ENCODE measurements at places on chromosomes 5 and 9. TPM values are rescaled to one million over a fixed set of nuclear protein-coding genes. Genes with fewer than 3 reads are reported as not detected.

The PCDHGB7 gene
- total RNA-seq: 9.8 TPM

The SLC4A9 gene
- not detected for total RNA-seq

The F2RL1 gene
- 0.62 TPM for total RNA-seq

The PCDHB9 gene
- 0.81 TPM for total RNA-seq

The SPINK4 gene
- not detected for total RNA-seq

All from Right ventricle myocardium superior (tissue), 1 donor.